ENCODE measurements at places on chromosomes 6 and 20. TPM values are rescaled to one million over a fixed set of nuclear protein-coding genes. Genes with fewer than 3 reads are reported as not detected.

Gene DCDC2
- total RNA-seq = 0.05 TPM

Gene PABPC1L
- 15.9 TPM for total RNA-seq

Gene NR2E1
- total RNA-seq = 0.13 TPM

Gene HSPA1L
- 0.14 TPM for total RNA-seq

Gene SULF2
- total RNA-seq = 122 TPM

Gene LHFPL5
- total RNA-seq = 0.10 TPM

Gene SUPT3H
- total RNA-seq = 15.8 TPM

Gene QRSL1
- 18.1 TPM for total RNA-seq

Gene PHACTR3
- not detected for total RNA-seq

Gene FLRT3
- 5.3 TPM for total RNA-seq

DNA sequence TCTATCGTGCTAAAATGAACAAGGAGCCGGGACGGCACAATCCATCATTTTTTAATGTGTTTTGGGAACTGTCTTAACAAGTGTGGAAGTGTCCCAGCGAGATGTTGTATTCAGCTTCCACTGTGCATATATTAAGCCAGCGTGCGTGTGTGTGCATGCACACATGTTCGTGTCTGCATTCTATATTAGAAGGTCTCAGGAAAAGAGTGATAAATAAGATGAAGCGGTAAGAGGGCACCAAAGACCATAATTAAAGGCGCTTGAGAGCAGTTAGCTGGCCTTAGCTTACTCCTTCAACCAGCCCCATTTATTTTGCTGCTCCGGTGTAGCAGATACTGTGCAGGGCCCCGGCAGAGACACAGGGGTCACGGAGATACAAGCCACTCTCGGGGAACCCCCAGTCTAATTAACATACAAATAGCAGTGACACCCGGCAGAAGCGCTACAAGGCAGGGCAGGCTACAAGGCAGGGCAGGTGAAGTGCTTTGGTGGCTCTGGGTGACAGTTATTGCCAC lies 206.5 kb upstream of the RREB1 start:
- no peak for DNase-seq

GRCh38 chr6:134454794-134455193 lies 136.9 kb upstream of the SGK1 start:
- DNase-seq = no peak

DNA sequence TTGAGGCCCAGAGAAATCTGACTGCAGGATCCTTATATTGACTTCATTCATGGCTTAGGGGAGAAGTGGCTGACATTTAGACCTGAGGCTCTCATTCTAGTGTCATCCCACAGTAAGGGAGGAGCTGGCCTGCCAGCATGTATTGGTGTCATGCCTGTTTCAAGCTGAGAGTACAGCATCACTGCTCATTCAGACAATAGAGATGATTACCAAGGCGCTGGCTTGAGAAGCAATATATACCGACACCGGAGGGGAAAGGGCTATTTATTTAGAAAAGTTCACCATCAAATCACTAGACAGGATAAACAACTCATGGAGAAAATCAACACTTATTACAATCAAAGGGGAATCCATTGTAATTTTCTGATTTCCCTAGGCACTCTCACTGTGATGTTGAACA lies 84.4 kb upstream of the HDAC2 start:
- no peak for DNase-seq

- peak; percentile 81 for DNase-seq
Observed at GRCh38 chr6:144158133-144158532, 7.8 kb downstream of the STX11 start.

DNA sequence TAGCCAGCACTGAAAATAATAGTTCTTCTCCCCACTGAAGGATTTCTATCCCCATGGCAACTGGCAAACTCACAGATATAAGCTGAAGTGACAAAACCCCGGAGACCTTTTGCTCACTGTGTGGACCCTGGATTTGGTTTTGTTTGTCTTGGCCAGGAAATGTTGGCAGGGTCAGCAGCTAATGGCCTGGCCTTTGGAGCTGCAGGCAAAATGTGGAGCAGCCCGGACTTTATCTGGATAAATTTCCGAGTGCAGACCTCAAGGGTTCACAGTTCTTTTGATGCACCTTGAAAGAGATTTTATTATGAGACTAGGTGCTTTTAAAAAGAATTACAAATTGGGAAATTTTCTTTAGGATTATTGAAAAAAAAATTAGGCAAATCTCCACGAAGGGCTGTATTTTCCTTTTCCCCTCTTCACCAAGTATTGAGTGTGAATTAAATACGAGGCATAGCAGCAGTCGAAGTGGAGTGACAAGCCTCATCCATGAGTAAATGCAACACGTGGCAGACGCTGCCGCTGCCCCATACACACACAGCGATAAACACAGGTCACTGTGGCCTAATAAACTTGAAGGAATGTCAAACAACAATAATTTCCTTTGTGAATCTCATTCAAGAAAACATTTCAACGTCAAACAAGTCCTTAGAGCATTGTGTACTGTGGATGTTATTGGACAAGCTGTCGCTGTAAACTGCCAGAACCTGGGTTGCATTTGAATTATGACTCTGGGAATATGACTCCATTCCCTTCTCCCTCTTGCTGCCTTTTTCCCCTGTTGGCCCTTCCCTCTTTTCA lies 35.1 kb upstream of the CCN6 start:
- peak; percentile 49 for DNase-seq

DNA sequence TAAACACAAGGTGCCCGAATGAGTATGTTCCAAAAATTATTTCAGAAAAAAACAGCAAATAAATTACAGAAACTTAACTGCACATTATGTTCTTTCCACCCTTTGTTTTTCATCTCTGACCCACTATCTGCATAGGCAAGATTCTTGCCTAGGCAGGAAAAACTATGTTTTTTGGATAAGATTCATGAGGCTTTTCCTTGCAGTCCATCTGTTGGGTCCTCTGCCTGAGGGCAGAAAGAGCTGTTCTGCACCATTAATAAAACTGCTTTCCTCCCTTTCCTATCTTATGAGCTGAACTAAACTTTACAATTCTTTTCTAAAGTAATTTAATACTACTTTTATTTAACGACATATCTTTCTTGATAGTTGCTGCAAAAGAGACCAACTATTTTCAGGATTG lies 21.1 kb downstream of the ENPP1 start:
- no peak for DNase-seq

- DNase-seq = no peak
Observed at GRCh38 chr6:300026-300425, 7.7 kb downstream of the DUSP22 start.

GRCh38 chr6:134589512-134589911 lies 271.6 kb upstream of the SGK1 start:
- DNase-seq = no peak

GRCh38 chr6:134247231-134247833 lies 70.6 kb downstream of the SGK1 start:
- DNase-seq = no peak

DNA sequence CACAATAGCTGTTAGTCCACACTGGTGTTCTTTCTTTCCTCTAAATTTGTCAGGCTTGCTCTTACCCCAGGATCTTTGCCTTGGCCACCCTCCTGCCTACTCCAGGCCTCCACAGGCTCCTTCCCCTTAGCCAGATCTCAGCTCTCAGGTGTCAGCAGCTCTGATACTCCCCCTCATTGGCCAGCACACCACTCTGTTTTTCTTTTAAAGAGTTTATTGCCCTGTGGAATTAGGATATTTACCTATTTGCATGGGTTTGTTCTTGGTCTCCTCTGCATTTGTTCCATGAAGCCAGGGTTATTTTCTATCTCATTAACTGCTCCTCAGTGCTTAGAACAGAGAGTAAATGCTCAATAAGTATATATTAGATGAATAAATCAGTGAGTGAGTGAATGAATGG lies 36.8 kb downstream of the GCNT2 start:
- no peak for DNase-seq

- DNase-seq = peak; percentile 52
Observed at GRCh38 chr20:32336918-32337347, 21.2 kb upstream of the ASXL1 start.

GRCh38 chr6:103284835-103285234 lies 1574.9 kb downstream of the HACE1 start:
- DNase-seq = no peak

DNA sequence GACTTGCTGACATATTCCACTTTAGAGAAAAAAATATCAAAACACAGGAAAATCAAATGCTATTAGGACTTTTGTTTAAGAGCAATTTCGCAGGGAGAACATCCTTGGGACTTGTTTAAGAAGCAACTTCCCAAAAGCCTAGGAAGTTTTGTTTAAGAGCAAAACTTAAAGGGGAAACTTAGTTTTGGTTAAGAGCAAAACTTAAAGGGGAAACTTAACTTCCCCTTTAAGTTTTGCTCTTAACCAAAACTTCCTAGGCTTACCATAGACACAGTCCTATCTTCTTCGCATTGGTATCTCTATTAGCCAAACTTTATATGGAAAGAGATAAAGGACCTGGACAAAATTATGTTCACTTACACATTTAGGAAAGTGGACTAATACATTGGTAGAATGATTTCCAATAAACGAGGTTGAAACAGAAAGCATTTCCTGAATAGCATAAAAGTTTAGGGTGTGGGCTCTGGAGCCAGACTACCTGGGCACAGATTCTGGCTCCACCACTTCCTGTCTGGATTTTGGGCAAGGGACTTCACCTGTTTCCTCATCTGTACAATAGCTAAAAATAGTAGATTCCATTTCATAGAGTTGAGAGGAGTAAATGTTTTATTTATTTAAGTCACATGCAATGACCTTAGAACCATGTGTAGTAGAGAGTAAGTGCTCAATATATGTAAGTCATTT lies 15.7 kb downstream of the PAQR8 start:
- DNase-seq = no peak

GRCh38 chr6:12749531-12750379 lies 33.2 kb downstream of the PHACTR1 start:
- no peak for DNase-seq

DNA sequence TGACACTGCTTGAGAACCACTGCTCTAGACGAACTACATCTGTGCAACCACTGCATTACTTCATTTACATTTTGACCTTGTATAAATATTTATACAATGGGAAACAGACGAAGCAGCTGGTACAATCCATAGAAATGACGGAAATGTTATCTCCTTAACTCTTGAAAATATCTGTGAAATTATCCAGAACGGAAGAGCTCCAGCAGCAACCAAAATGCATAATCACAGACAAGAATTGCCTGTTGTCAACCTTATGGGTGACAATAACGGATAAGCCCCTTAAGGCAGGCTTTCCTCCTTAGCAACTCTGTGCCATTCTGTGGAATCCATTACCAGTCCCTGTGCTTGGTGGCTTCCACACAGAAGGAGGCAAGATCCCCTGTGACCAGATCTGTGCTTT lies 115.4 kb downstream of the DTNBP1 start:
- peak; percentile 70 for DNase-seq

GRCh38 chr6:26044140-26045064 lies 42.8 kb upstream of the HFE start:
- DNase-seq = no peak

GRCh38 chr6:11092668-11093375 lies 812 bp upstream of the SMIM13 start:
- no peak for DNase-seq

- DNase-seq = no peak
Observed at GRCh38 chr20:39016506-39016905, 54.4 kb downstream of the DHX35 start.

DNA sequence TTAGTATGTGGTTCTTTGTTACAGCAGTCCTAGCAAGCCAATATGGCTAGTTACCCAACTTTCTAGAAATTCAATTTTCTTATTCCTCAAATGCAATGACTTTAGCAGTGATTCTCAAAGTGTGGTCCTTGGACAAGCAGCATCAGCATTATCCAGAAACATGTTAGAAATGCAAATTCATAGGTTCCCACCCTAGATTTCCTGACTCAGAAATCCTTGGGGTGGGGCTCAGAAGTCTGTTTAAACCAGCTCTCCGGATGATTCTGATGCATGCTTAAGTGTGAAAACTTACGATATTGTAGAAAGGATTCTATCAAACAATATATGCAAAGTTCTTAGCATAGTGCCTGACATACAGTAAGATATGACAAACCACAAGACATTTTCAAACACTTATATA lies 757.1 kb downstream of the DHX35 start:
- no peak for DNase-seq

GRCh38 chr6:147407571-147407970 lies 100.9 kb upstream of the SAMD5 start:
- peak; percentile 20 for DNase-seq

DNA sequence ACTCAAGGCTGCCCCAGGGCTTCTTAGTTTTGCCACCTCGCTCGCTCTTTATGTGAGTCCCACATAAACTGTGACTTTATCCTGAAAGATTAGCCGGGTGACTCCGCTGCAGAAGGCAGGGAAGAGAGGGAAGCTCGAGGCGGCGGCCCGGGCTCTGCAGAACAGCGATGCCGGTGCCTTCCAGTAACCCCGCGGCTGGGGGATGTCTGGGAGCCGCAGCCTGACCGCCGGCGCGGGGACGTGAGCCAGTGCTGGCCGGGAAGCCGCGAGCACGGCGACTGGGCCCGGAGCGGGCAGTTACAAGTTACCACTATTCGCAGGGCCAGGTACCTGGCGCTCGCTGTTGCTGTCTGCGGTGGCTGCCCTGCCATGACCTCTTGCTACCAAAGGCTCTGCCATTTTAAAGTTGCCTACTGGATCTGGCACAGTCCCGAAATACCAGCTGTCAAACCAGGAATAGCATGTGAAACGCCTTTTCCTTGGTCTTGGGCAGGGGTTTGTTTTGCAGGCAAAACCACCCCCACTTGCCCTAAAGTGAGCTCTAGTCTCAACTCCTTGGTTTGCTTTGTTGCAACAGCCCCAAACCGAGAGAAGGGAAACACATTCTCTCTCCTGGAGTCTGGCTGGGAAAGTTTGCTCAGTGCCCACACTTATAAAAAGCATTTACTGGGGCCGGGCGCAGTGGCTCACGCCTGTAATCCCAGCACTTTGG lies 124.0 kb upstream of the SLC2A12 start:
- no peak for DNase-seq

DNA sequence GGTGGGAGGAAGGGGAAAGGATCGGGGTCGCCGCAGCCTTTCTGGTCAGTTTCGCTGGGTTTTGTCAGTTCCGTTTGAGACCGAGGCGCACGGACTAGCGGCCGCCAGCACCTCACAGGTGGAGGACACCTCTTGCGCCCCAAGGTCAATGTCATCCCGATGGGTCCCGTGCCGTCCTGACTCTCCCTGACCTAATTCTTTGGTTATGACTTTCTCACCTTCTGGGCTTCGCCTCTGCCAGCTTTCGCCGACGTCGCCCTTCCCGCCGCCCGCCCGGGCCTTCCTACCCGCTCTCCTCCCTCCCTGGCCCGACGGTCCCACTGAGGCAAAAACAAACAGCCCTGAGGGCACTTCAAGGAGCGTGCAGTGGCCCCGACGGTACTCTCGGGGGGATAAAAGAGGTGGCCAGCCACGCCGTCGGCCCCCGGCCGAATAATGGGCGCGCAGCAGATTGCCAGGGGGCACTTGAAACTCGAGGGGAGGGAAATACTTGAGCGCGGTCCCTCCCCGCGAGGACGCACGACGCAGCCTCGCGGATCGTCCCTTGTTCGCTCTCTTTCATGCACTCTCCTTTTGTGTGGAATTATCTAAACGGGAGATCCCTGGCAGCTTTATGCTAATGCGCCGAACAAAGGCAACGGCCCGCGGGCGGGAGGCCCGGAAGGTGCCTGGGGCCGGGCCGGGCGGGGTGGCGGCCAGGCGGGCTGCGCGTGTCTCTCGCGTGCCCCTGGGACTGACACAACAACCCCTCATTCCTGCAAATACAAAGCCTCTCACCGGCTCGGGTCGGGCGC lies 3.9 kb upstream of the INSM1 start:
- DNase-seq = no peak

- no peak for DNase-seq
Observed at GRCh38 chr6:83592770-83593394, 80.5 kb downstream of the PRSS35 start.

- no peak for DNase-seq
Observed at GRCh38 chr6:68038815-68039408, 596.2 kb upstream of the ADGRB3 start.

GRCh38 chr20:25299806-25300205 lies 51.9 kb downstream of the PYGB start:
- DNase-seq = peak; percentile 83
